Lung (tissue), 17 donors: ENCODE measurements at places on chromosomes 3 and 15.

DNA sequence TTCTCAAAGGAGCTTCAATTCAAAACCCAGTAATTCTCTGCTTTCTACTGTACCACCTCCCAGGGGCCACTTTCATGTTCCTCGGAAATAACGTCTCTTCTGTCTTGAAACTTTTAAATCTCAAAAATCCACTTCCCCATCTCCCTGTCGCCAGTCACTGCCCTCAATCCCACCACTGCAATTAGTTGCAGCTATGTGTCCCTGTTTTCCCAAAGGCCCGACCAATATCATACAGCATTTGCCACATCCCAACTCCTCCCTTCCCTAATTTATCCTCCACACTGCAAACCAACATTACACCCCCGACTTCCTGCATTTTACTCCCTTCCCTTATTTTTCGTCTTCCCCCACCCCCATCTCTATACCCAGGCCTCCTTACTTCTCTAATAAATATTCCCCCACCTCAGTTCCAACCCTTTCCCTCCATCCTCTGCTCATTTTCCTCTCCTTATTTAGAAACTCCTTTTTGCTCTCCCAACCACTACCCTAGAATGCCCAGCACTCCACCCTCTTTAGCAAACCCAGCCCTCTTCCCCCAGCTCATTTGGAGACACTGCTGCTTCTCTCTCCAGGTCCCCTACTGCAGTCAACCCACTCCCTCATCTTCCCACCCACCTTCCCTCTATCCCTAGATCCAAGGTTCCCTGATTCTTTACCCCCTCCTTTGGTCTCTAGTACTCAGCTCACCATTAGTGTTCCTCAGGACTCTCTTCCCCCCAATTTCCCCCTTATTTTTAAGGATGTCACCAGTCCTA, 1.1 kb downstream of the NPTN start:
- DNase-seq: peak; percentile 35

DNA sequence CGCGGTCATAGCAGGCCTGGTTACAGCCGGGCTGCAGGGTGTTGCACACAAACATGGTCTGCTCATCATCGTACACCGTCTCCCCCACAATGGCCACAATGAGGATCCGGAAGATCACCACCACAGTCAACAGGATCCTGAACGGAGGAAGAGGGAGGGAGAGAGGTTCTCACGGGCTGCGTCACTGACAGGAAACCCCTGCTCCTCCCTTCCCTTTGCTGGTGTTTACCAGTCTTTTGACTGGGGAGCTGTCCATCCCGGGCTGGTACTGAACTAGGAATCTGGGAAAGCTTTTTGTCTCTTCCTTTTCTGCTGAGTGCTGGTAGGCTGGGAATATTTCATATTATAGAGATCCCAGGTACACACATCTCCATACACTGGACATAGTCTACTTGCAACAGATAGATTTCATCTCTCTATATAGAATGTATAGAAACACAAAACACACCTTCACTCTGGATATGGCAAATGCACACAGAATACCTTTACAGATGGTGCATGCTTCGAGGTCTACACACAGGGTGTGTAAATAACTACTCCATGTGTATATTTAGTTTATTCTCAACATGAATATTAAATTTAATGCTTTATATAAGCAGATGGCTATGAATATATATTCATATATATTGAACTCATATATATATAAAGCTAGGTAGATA, 1.4 kb downstream of the GJD2 start:
- DNase-seq: peak; percentile 85

- peak; percentile 68 for DNase-seq
Measured at GRCh38 chr3:133944641-133945380, 49.1 kb upstream of the RAB6B start.

- no peak for DNase-seq
Measured at GRCh38 chr3:127287840-127288239, at the start of gene PRR20G. Gene PRR20G (minus strand): TSS chr3:127288046. CDS start chr3:127287365, 681 bp downstream.

DNA sequence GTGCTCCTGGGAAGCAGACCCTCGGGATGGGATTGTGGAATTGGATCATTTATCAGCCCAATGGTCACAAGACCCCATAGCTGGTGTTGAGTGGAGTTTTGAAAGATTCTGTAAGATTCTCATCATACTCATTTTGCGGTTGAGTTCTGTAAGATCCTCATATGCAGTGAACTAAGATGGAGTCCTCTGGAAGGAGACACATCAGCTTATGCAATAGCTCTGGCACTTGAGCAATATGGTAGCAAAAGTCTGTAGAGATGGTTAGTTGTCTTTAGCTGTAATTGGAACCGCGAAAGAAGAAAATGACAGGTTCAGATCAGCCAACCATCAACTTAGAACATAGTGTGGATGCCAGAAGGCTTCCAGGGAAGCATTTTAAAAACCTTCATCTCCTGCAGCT, 184.5 kb upstream of the TSC22D2 start:
- DNase-seq: no peak

GRCh38 chr3:102189956-102190723, 244.7 kb upstream of the ZPLD1 start:
- no peak for DNase-seq
